ENCODE measurements at places on chromosomes 3 and 15.

DNA sequence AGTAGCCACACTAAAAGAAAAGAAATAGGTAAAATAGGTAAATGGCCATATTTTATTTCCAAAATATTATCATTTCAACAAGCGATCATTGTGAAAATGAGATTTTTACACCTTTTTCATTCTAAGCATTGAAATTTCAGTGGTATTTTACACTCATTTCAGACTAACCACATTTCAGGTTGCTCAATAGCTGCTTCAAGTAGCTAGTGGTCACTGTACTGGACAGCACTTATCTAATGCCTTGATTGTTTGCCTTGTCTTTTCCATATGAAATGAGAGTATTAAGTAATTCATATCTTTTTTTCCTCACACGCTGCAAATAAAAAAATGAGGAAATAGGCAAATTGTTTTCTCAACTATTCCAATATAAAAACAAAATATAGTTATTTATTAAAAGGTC, 332.8 kb downstream of the NLGN1 start:
- no peak for DNase-seq

DNA sequence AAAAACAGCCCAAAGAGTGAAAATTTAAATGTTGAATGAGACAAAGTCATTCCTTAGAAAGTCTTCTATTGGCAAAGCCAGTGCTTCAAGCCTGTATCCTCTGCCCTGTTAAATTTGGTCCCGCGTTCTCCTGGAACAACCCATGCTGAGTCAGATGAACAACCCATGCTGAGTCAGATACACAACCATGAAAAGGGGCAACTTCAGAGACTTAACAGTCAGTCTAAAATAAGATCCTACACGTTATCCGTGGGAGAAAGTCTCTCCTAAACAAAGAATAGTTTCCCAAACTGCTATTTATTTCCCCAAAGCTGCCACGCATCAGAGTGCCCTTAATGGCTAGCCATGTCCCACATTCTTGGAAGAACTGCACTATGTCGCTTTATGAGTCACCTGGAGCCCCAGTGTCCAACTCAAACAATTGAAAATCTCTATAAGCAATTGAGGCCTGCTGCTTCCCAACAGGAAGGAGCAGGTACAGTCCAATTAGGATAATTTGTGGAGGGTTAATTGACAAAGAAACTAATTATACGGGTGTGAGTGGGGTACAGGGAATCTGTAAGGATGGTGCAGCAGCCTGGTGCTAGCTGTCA, 66.1 kb downstream of the WHAMM start:
- DNase-seq: peak; percentile 74

DNA sequence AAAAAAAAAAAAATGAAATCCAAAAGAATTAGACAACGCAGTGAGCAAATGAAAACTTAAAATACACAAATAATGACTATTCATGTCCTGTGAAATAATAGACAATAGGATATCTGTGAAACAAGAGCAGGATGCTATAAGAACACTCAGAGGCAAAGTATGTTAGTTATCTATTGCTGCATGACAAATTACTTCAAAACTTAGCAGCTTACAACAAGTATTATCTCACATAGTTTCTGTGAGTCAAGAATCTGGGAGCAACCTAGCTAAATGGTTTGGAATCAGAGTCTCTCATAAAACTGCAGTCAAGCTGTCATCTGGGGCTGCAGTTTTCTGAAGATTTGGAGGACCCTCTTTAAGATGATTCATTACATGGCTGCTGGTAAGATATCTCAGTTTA, 36.5 kb upstream of the ZMAT3 start:
- peak; percentile 93 for DNase-seq

DNA sequence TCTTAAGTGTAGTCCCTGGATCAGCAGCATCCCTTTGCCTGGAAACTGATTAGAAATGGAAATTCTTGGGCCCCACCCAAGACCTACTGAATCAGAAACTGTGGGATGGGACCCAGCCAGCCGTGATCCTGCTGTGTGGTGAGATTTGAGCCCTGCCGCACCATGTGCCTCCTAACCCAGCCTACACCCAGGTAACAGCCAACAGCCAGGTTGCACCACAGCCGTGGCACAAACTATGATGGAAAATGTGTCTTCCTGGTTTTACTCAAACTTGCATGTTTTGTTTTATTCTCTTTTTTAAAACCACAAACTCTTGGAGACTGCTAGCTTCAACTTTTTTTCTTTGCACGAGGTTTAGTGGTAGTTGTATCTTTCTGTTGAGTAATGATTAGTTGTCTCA, 2.6 kb downstream of the LIMD1 start:
- DNase-seq: peak; percentile 55

DNA sequence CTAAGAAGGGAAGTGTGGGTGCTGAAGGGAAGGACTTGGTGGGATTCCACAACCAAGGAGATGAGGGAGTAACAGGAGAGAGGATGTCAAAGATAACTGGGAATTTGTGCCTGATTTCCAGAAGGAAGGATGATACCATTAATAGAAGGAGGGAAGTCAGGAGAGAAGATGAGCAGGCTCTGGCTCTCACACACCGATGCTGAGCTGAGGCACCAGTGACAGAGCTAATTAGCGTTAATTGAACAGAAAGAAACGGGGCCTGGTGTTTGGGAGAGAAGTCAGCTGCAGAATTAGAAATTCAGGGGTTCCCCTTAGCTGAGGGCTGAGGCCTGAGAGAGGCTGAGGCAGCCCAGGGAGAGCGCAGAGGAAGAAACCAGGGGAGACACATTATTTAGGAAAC, 11.9 kb upstream of the PDIA5 start:
- no peak for DNase-seq

- DNase-seq: no peak
Measured at GRCh38 chr3:122251428-122251827, 68.0 kb downstream of the CASR start.

GRCh38 chr3:12307136-12307535, 18.3 kb downstream of the PPARG start:
- DNase-seq: peak; percentile 50

Data from ELR (cell line).